ENCODE measurements at places on chromosomes 6 and 20.
A peak's percentile ranks its signal among the peaks of the same experiment; 100 is the strongest.

GRCh38 chr20:8331740-8332412 lies 199.8 kb downstream of the PLCB1 start:
- no peak for DNase-seq

DNA sequence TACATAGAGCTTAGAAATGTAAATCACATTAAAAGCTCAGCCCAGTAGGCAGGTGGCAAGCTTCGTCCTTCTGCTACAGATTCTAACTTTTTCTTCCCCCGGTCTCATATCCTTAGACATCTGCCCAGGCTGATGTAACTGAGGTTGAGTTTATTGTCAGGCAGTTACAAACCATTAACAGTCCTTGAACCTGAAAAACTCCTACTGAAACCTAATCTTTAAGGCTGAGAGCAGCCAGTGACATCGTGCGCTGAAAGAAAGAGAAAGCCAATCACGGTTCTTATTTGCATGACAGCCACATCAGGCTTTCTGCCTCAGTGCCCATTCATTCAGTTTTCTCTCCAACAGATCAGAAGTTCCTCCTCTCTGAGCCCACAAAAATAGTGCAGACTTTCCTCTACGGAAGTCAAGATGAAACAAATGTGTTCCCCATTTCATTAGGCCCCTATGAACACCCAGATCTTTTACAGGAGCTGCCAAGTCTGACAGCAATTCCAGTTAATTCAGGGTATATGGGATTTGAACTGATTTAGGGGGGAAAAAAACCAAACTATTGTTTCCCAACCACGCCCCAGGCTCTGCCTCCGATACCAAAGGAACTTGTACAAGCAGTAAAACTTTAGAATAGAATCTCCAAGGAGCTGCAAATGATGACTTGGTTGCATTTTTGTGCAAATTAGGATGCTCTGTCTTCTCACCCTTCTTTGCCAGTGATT lies at the start of gene NHSL1:
TSS of gene NHSL1 (minus strand) at position 192 of the 716 bp plus-strand sequence. CDS start 204 bp downstream, outside the sequence.
- DNase-seq = no peak

DNA sequence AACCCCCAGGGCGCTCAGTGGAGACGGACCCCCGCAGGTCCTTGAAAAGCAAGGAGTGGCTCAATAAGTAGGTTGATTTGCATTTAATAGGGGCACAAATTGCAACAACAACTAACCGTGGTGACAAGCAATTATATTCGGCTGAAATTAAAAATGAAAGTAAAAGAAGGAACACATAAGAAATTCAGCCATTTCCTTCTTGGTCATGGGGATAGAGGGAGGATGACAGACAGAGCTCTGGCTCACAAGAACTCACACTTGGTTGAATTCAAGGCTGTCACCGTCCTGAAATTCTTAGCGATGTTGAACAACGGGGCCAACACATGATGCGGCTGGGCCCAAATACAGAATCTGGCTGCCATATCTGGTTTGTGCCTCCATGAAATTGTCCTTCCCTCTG lies 129.0 kb downstream of the EDN3 start:
- DNase-seq = no peak

- DNase-seq = peak; percentile 81
These were observed 3.2 kb downstream of the GRIK2 start for GRCh38 chr6:101396548-101397173.

GRCh38 chr20:6824401-6824800 lies 56.9 kb downstream of the BMP2 start:
- DNase-seq = no peak

- no peak for DNase-seq
These were observed 365.8 kb downstream of the ESR1 start for GRCh38 chr6:152173321-152173720.

DNA sequence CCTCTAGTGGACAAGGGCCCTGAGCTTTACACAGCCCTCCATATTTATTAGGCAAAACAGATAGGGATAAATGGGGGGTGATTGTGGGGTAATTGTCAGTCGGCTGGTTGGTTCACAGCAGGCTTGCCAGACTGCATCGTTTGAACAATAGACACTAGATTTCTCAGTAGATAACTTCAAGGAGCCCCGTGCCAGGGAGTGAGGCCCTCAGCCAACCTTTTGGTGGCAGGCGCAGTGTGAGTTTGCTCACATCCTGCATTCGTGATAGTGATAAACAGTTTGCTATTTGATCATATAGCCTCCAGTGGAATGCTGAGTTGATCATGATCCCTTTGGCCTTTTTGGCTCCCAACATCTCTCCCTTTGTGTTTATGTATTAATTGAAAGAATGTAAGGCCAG lies 3.6 kb upstream of the ABHD12 start:
- DNase-seq = no peak

GRCh38 chr20:53390770-53391169 lies 202.9 kb downstream of the ZNF217 start:
- DNase-seq = no peak

GRCh38 chr6:105759946-105760345 lies 326.2 kb upstream of the PRDM1 start:
- DNase-seq = no peak

GRCh38 chr6:156782691-156783320 lies 5.6 kb downstream of the ARID1B start:
- DNase-seq = no peak

DNA sequence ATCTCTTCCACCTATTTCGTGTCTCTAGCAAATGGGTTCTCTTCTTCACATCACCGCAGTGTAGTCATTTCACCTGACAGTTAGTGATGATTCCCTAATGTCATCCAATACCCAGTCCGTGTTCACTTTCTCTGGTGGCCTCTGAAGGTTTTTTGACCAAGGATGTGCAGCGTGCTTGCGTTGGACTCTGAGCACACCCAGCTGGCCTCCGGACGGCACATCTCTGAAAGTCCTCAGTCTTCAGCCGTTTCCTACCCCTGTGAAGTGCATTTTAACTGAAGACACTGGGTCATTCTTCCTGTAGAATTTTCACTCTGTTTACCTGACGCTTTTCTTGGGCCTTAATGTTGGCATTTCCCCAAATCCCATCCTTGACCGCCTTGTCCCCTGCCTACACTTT lies 98.7 kb downstream of the ERMARD start:
- DNase-seq = no peak

DNA sequence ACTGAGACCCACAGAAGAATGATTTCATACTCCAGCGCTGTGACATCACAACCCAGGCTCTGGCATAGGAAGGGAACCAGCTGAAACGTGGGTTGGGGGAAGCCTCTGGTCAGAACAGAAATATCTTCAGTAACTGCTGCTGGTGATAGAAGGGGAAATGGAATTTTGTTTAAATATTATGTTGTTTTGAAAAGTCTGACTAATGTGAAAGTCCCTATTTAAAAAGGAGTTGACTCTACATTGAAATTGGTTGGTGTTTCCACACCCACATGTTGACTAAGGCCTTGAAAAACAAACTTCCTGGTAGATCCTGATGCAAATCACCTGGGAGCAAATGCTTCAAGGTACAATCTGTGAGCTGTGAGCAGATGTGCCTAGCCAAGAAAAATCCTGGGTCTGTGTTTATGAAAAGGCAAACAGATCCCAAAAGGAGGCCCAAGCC lies 24.5 kb upstream of the TCP11 start:
- DNase-seq = no peak

- no peak for DNase-seq
These were observed 59.5 kb downstream of the NDUFAF5 start for GRCh38 chr20:13844296-13844695.

GRCh38 chr6:81962198-81962597 lies 209.7 kb upstream of the TENT5A start:
- no peak for DNase-seq

GRCh38 chr6:130858498-130859160 lies 31.4 kb downstream of the SMLR1 start:
- no peak for DNase-seq

DNA sequence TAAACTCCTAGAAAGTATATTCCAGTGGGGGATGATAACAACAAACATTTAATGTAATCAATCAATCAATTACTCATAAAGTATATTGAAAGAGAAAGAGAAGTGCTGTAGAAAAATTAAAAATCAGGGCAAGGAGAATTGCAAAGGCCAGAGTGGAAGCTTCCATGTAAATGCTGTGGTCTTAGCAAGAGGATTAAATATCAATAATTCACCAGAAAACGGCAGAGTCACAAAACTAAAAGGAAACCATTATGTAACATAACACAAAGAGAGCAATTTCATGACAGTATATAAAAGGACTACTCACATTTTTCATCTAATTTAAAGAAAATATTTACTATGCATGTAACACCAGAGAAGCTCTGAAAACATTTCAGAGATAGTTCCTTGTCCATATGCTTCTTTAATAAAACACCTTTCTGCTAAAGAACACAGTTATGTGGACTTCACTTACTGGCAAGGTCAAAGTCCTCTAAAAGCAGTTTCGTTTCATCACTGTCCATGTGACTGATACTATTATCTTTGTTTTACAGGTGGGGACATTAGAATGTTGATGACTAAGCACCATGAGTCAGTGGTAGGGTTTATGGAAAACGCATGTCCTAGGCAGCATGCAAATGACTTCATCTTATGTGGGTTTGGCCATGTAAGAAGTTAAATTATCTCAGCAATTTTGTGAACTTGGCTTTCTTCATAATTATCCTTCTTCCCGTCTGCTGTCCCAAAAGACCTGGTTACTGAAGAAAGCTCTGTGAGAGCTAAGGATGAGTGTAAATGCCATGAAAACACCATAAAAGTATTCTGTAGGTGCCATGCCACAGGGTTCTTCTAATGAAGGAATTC lies 185.8 kb upstream of the TENT5A start:
- DNase-seq = no peak

DNA sequence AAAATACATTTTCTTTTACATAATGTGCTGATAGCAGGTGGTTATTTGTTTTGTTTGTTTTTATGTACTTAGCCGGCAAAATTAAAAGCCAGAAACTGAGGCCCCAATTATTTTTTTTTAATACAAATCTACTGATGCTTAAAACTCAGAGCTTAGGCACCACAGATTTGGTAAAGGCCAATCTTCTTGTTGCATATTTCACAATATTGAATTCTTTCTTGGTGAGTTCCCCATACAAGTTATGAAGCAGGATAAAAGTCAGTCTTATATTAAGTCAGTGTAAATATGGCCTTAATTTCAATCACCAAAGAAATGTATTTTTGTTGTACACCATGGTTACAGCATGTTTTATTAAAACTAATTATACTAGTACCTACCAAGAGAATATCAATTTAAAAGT lies 16.3 kb upstream of the ZDHHC14 start:
- no peak for DNase-seq

DNA sequence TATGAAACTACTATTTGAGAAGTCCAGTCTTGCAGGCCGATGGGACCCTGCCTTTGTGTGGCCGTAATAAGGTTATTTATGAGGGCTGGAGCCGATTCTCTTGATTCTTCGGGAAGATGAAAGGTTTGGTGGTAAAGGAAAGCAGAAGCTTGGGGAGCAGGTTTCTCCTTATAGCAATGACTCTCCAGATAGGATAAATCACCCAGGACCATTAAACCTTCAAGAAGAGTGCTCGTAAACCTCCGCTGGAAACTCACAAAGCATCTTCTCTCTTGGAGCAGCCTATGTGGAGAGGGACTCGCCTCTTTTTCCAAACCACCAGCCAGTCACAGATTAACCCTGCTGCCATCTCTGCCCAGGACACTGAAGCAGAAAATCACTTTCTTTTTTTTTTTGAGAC lies 69.6 kb upstream of the SALL4 start:
- no peak for DNase-seq

DNA sequence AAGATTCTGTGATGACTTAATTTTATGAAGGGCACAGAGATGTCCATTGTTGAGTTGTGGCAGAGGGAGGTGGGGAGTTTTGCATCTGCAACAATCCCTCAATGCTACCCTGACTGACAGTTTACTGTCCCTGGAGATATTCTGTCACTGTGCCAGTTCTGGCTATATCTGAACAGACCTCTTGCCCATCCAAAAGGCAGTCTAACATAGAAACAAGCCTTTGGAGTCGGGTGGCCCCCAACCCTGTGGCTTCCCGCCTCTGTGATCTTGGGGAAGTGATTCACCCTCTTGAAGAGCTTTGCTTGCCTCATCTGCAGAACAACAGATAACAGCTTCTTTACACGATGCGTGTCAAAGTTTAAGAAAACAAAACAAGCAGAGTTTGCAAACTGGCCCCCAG lies 3.8 kb upstream of the E2F1 start:
- DNase-seq = no peak

DNA sequence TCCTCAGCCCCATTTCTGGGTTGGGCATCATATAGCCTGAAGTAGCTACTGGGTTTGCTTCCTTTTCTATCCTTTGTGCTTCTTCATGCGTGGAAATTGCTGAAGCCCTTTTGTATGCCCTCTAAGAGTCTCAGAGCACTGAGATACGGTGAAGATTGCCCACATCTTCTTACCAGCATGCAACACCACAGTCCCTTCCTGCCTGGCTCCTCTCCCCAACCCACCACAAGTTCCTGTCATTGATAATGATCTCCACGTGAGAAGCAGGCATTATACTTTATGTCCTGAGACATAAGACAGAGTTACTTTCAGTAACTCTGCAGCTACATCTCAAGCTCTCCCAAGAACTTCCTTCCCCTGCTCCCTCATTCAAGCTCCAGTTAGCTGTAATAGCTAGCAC lies 15.8 kb upstream of the PLCB4 start:
- DNase-seq = no peak

- peak; percentile 97 for DNase-seq
These were observed at the start of gene EFHC1 for GRCh38 chr6:52419809-52420667. EFHC1 (plus strand) TSS chr6:52420342; CDS start chr6:52420411, 69 bp downstream.

DNA sequence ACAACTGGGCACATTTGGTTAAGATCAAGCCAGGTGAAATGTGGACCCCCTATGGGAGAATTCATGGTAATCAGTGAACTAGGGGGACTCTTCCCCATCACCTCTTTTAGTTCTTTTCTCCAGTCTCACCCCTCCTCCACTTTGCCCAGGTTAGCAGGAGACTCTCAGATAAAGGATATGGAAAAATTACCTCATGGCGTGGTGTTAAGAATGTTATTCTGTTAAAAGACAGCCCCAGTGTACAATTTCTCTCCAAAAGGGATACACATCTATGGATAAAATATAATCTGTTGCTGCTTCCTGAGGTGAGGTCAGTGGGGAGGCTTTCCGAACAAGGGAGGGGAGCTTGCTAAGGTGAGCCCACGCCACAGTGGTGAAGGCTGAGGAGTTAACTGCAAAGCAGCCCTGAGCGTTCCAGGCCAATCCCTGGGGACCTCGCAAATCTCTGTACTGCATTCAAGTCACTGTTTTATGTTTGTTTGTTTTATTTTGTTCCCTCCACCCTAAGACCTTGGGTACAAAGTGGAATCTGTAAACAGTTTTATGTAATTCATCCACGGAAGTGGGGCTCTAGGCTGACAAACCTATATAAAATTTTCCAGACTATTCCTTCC lies 52.0 kb downstream of the ADGRF1 start:
- DNase-seq = no peak

DNA sequence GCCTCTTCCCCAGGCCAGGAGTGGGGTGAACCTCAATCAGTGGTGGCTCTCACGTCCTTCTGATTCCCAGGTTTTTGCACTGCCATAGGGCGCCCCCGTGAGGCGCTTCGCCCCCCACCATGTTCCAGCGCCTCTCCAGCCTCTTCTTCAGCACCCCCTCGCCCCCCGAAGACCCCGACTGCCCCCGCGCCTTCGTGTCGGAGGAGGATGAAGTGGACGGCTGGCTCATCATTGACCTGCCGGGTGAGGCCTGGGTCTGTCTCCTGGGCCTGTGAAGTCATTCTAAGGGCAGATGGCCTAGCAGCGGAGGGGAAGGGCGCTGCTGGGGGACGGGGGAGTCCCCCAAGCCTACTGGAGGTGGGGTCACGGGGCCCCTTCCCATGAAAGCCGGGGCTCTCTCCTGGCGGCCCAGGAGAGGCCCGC lies 4.5 kb downstream of the TP53INP2 start:
- DNase-seq = peak; percentile 57
